ENCODE measurements at places on chromosomes 11 and 22.

GRCh38 chr11:126390272-126390867, 34.9 kb downstream of the ST3GAL4 start:
- no peak for DNase-seq

- DNase-seq: no peak
These were observed 1630.1 kb upstream of the TENM4 start for GRCh38 chr11:81070948-81071347.

DNA sequence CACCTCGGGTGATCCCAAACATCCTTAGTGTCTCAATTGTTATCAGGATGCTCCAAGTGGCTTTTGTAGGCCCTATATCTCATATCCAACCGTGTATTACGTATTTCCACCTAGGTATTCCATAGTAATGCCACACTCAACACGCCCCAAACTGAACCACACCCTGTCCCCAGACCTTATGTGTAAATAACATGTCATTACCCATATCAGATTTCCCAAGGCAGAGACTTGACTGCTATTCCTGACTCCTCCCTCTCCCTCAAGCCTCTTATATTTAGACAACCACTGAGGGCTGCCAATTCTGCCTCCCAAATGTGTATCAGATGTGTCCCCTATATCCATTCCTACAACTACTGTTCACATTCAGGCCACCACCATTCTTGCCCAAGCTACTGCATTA, 132.8 kb upstream of the NCAM1 start:
- DNase-seq: no peak

DNA sequence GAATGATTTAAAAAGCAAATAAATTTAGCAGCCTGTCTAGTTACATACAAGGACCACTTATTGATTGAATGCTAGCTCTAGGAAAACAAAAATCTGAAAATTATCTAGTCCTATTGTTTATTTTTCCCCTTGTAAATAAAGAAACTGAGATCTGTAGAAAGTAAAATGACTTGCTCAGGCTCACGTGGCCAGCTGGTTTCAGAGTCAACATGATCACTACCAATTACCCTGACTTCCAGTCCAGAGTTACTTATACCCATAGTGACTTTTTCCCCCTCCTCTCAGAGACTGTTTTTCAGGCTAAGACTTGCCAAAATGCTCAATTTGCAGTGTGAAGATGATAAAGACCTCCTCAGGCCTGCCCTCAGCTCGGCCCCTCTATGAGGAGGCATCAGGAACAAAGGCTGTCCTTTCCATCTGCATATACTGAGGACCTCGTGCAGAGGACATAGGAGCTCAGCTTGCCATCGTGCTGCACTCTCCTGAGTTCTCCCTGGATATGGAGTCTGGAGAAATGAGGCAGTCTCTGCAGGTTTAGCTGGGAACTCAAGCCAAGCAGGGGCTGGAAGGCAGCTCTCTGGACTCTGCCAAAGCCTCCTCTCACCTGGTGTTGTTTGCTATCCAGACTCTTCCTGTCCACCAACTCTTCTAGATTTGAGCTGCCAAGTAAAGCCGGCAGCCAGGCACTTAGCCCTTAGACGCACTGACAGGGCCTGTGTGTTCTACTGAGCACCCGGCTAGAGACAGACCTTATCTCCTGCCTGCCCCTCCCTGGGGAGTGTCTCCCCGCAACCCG, 883.3 kb downstream of the NTM start:
- DNase-seq: no peak

- no peak for DNase-seq
These were observed 14.8 kb upstream of the RAC2 start for GRCh38 chr22:37258753-37259401.

DNA sequence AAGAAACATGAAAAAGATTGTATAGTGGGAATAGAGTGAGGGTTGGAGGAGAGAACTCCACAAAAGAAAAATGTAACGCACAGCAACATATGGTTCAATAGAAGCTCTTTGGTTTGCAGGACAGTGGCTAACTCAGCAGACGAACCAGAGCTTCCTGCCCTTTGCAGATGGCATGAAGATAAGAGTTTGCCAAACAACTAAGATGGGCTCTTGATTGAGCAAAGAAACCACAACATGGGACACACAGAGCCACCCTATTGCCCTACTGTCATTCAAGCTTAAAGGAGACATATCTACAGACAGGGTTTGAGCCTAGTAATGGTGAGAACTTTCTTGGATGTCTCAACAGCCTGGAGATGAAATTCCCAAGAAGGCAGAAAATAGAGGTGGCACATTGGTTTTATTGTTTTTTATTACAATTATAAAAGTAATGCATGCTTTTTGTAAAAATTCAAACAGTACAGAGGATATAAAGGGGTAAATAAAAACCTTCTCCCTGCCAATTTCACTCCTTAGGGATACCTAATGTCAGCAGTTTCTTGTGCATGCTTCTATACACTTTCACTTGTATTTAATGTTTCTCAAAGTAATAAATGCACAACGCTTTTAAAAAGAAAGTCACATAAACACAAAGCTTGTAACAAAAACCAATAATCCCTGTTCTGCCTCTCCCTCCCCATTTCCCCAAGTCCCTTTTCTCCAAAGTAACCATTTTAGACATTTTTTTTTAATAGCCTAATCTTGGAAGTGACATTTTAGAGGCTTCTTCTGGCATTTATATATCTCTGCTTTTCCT, 63.7 kb downstream of the COPB1 start:
- no peak for DNase-seq

GRCh38 chr11:57294225-57295131, 30.3 kb downstream of the TNKS1BP1 start:
- no peak for DNase-seq

DNA sequence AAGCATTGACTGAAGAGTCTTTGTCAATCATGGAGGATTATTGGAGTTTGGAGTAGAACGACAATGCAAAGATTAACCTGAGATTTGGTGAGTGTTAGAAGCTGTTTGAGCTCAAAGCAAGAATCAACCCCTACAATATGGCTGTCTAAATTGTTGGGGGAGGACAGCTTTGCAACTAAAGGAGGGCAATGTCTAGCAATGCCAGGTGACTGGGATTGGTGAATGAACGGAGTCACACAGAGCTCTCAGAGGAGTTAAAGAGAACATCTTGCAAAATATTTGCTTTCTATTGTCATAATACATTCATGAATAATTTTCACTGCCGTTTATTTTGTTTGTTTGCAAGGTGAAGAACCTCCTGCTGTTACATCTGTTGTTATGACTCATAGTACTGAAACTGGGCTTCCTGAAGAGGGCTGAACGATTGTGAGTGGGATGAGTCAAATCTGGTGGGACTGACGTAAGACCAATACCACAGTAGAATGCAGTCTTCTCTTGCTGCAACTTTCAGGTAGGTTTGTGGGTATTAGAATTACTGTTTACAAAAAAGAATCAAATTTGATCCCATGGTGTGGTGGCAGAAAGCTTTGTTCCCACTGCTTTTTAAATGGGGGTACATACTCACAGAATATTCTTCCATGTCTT, 281.9 kb downstream of the CADM1 start:
- DNase-seq: peak; percentile 87

- no peak for DNase-seq
These were observed 573.4 kb upstream of the RAG2 start for GRCh38 chr11:37171451-37171850.

DNA sequence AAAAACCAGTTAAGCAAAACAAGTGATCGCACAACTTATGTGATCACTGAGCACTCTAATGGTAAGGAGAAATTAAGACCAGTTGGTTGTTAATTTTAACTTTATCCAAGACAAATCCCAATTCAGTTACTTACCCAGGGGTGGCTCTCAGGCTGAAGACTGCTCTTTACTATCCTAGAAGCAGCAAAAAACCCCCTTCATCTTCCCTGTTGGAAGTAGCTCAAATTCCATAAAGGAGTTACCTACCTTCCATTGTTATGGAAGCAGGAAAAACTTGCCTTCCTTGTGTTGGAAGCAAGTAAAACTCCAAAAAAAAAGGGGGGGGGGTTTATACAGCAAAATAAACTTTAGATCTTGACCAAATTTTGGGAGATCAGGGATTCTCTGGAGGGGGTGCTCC, 5.2 kb upstream of the MRPL16 start:
- no peak for DNase-seq

- no peak for DNase-seq
These were observed 1464.8 kb downstream of the BRD1 start for GRCh38 chr22:48362721-48363404.

- DNase-seq: no peak
These were observed 6.0 kb upstream of the RPL3 start for GRCh38 chr22:39325392-39325932.

DNA sequence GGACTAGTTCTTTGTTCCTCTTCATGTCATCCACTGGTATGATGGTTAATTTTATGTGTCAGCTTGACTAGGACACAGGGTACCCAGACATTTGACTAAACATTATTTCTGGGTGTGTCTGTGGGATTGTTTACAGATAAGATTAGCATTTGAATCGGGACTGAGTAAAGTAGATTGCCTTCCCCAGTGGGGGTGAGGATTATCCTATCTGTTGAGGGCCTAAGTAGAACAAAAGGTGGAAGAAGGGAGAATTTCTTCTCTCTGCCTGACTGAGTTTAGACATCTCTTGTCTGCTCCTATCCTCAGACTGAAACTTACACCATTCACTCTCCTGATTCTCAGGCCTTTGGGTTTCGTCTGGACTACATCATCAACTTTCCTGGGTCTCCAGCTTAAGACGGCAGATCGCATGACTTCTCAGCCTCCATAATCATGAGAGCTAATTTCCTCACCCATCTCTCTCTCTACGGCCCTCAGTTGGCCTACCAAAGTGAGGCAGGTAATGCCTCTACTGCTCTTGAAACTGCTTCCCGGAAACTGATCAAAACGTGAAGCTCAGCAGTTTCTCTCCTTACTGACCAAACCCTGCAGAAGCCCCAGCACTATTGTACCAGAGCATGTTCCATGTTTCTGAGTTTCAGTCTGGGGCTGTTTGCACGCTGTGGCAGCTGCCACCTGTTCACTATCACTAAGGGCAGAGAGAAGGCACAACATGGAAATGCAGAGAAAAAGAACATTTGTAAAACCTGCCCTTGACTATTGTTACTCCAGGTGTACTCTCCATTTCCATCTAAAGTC, 95.4 kb downstream of the NXPE2 start:
- DNase-seq: no peak

DNA sequence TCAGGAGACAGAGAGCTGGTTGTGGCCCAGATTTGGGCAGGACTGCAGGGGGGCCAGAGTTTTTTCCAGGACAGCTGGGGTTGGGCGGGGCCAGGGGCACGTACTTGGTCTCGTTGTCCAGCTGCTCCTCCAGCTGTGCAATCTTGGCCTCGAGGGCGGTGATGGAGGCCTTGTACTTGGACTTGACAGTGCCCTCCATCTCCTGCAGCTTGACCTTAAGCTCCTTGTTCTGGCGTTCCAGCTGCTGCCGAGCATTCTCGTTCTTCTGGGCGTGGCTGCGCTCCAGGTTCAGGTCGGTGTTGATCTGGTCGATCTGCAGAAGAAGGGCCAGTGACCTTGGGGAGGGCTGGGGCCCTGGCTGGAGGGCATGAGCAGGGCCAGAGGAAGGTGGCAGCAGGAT, 32.1 kb downstream of the APOL1 start:
- no peak for DNase-seq

- DNase-seq: peak; percentile 54
These were observed 47.7 kb downstream of the BBOX1 start for GRCh38 chr11:27088353-27088752.

DNA sequence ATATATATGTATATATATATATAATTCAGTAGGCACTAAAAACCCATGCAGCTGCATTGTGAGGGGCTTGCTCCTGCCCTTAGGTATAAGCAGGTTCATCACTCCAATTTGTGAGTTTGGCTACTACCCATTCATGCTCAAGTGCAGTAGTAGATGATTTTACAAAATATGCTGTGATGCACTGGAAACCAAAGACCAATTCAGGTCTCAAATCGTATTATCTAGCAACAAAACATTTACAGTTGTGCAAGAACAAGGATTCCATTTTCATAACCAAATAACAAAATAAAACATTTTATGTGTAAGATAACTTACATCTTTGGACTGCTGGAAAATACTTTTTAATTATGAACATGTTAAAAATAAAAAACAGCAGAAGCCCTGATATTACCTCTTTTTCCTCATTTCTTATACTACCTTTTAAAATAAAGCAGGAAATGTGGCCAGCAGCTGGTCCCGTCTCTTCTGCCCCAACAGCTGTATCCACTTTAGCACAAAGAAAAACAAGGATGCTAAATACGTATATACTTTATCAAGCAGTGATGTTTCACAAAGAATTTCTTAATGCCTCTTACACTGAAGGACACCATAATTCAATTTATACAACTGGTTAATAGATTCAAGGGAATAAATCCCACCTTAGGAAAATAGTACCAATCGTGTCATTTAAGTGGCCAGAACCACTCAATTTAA, 2.8 kb downstream of the CREBZF start:
- DNase-seq: no peak

DNA sequence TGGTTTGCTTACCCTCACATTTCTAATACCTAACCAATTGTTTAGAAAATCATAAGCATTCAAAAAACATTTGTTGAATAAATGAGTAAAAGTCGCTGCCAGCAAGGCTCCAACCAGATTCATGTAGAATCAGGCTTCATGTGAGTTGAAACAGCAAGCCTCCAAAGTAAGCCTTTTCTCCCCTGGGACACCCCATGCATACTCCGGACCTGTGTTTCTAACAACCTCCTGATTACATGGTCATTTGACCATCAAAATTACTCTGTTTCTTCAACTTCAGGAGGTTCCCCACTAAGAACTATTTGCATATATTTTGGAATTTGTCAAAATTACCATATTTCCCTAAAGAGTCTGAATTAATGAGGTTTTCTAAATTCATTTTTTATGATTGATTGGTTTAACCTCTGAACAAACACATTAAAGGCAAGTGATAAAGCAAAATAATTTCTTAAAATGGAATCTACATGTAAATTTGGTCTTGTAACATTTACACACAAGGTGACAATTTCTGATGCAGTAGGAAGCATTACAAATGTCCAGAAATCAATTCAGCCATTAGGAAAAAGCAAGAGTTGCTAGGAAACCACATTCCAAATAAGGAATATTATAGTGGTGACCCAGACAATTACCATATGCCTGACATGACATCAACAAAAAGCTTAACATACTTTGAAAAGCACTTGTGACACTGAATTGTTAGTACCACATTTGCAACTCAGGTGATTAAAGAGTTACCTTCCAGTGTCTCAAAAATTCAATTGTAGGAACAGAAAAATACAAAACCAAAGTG, 252.6 kb downstream of the GUCY1A2 start:
- DNase-seq: no peak

DNA sequence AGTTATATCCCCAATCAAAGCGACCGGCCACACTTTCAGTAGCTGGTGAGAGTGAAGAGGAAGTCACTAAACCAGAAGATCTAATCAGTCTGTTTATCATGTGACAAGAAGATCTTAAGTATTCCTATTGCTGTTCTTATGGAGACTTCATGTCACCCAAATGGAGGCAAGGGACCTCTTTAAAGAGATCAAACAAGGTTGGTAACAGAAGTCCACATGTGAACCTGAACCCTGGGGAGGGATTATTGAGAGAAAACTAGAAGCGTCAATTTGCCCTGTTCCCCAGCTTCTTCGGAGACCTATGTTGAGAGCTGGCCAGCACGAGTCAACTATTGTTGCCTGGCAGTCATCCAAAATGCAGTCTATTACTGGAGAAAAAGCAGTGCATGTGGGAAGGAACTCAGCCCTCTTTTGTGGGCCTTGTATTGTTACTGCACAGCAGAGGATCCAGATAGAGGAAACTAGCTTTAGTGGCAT, 76.9 kb upstream of the CTSC start:
- no peak for DNase-seq
